ENCODE measurements at places on chromosomes 1 and 21. TPM values are rescaled to one million over a fixed set of nuclear protein-coding genes. Genes with fewer than 3 reads are reported as not detected.

GRCh38 chr1:55970526-55971110 is 608.7 kb downstream of the PLPP3 start:
- DNase-seq, result no peak

GRCh38 chr1:218642033-218642948 is 297.2 kb downstream of the TGFB2 start:
- no peak for DNase-seq

GRCh38 chr1:31033598-31033997 is 31.9 kb downstream of the PUM1 start:
- DNase-seq, result no peak

- no peak for DNase-seq
These were observed 5.7 kb downstream of the DMRTA2 start for GRCh38 chr1:50417507-50417906.

GRCh38 chr21:16194095-16194787 is 464.5 kb downstream of the USP25 start:
- no peak for DNase-seq

- DNase-seq, result no peak
These were observed 35.0 kb downstream of the RAP1GAP start for GRCh38 chr1:21633992-21634805.

- no peak for DNase-seq
These were observed 95.9 kb downstream of the DISP1 start for GRCh38 chr1:222910699-222911098.

GRCh38 chr1:225771661-225772322 is 5.8 kb upstream of the SRP9 start:
- no peak for DNase-seq

- DNase-seq, result no peak
These were observed 6.0 kb downstream of the GLIS1 start for GRCh38 chr1:53732912-53733317.

DNA sequence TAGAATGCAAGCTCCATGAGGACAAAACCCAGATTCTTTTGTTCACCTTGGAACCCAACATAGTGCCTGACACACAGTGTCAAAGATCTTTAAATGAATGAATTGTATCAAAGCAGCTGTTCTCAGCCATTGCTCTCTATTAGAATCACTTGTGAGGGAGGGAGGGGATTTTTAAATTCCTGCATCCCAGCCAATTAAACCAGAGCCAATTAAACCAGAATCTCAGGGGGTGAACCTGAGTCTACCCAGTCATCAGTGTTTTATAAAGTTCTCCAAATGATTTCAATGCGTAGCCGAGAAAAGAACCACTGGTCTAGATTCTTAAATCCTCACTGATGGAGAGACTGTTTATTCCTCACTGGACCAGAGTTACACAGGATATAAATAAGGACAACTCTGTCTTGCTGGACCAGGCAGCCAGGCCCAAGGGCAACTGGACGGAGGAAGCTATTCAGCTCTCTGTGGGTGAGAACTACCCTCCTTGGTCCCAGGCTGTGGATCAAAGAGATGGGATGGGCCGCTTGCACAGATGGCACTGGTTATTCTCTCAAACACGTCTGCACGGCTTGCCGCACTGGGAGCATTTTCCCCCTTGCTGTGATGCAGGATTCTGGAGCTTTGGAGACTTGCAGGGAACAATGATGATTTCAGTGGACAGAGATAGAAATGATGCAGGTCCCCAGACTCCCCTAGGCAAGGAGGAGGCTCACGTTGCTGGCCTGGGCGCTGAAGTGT is 20.0 kb upstream of the CDCA8 start:
- DNase-seq, result peak; percentile 22

DNA sequence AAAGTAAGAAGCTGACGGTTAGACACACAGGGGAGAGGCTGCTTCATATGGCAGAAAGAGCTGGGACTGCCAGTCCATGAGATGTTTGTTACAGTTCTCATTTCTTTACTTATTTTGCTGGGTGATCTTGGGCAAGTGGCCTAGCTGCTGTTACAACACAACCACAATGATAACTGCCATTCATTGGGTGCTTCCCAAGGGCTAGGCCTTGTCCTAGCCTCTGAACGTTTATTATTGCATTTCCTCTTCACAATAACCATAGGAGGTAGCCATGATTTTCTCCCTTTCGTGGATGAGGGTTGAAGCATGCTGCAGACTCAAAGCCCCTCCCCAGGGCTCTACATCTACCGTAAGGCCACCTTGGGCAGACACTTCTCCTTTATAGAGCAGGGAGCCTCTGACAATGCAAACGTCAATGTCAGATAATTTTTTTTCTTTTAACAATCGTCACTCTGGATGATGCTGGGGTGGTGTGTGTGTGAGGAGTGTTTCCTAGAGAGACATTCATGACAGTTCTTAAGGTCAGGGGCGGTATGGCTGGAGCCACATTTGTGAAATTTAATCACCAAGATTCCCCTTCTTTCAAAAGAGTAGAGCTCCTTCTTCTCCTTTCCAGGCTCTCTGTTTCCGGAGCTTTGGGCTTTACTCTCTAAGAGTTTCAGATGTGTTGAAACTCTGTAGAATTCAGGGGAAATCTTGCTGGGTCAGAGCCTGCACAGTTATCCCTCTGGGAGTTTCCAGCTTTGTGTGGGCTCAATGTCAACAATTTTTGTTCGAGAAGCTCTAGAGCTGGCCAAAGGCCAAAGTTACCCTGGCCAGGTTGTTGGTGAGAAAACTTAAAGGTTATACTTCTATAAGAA is 138.5 kb upstream of the SGIP1 start:
- no peak for DNase-seq

- DNase-seq, result no peak
These were observed 152.2 kb upstream of the RUNX1 start for GRCh38 chr21:35201288-35201687.

DNA sequence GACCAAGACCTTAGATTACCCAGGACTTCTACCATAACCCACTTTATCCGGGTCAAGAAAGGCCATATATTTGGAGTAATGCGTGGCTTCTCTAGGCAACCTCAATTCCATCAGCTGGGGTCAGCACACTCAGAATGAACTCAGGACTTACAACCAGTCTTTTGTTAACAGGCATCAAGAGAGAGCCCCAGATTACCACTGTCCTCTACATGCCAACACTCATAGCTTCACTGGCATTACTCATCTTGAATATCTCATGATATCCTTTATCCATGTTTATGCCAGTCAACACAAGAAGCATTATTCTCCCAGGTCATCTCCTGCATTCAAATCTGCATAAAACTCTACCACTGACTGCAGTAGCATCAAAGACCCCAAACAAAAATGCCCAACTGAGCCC is 6.6 kb upstream of the FCGR2A start:
- no peak for DNase-seq

The C4BPA gene
- total RNA-seq, result 0.51 TPM

The A3GALT2 gene
- total RNA-seq, result 0.47 TPM

The CD1D gene
- 18.5 TPM for total RNA-seq

The SPRR2E gene
- total RNA-seq, result not detected

The PTAFR gene
- 32.2 TPM for total RNA-seq

The LRRC39 gene
- total RNA-seq, result 1.0 TPM

The MPZ gene
- total RNA-seq, result 9.0 TPM

The RNU1-1 gene
- total RNA-seq, result 8,075 TPM

The LRRC38 gene
- 0.28 TPM for total RNA-seq

The CLIC6 gene
- total RNA-seq, result 1.3 TPM

The VHLL gene
- not detected for total RNA-seq

The TINAGL1 gene
- 243 TPM for total RNA-seq

Data from spleen (tissue), 13 donors.